ENCODE measurements at places on chromosomes 16 and 17.

GRCh38 chr16:53183442-53183841 lies 128.7 kb downstream of the CHD9 start:
- DNase-seq = no peak

GRCh38 chr17:81510785-81511553 lies 1.6 kb downstream of the ACTG1 start:
- no peak for DNase-seq

DNA sequence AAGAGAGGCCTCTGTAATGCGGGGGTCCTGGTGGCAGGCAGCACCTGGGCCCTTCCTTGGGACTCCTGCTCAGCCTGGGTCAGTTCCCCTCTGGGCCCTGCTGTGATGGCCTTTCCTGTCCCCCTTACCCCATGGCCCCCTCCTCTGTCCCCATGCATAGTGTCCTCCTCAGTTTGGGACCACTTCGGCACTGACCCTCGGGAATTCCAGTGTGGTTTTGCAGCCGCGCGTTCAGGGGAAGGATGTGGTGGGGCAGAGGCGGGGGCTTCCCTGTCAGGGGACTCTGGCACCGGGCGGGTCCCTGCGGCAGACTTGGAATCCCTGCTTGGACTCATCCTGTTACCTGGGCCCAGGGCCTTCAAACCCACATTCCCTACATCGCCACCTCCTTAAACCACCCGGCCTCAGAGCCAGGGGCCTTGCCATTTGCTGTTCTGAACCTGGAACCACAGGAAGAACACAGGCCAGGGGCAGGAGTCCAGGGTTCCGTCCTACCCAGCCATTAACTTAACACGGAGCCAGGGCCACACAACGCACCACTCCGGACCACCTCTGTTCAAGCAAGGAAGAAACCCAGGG lies 31.4 kb upstream of the EIF1 start:
- DNase-seq = no peak

- no peak for DNase-seq
Measured at GRCh38 chr16:11180489-11180888, 75.5 kb downstream of the SOCS1 start.

- no peak for DNase-seq
Measured at GRCh38 chr17:48207776-48208544, 100.4 kb downstream of the SNX11 start.

DNA sequence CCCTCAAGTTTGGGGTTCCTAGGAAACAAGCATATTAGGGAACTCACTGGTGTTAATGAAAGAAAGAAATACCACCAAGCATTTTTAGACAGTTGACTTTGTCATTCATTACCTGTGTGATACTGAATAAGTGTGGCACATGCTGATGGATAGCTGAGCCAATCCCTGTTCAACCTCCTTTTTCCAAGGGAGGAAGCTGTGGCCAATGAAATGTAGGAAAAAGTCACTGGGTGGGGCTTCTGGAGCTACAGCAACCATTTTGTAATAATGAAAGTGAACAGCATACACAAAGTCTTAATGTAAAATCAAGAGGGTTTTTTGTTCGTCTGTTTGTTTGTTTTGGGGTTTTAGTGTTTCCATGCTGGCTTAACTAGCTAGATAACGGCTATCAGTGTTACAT lies 254.3 kb upstream of the SALL1 start:
- DNase-seq = no peak

- no peak for DNase-seq
Measured at GRCh38 chr16:3060339-3061127, 4.9 kb upstream of the IL32 start.

DNA sequence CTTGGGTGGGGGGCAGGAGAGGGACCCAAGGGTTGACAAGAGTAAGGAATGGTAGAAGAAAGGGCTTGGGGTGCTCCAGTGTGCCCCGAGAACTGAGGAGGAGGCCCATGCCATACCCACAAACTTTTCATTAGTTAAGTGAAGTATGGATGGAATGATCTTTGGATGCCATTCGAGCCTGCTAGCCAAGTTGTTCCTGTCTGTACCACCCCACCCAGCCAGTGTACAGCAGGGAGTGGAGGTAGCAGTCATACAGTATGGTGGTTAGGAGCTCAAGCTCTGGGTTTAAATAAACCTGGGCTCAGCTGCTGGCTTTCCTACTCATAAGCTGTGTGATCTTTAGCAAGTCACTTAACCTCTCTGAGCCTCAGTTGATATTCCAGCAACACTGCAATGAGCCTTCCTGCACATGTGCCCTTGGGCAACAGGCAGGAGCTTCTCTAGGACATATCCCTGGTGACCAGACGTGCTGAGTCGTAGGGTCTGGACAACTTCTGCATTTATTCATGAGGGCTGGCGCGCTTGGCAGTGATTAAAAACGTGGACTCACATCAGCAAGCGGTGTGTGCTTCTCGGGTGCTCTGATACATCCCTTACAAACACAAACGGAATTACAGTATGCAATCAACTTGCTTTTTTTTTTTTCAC lies 22.9 kb downstream of the ITPRIPL2 start:
- no peak for DNase-seq

GRCh38 chr17:16915752-16916556 lies 56.0 kb downstream of the TNFRSF13B start:
- no peak for DNase-seq

GRCh38 chr16:28497861-28498599 lies 3.6 kb downstream of the APOBR start:
- no peak for DNase-seq

DNA sequence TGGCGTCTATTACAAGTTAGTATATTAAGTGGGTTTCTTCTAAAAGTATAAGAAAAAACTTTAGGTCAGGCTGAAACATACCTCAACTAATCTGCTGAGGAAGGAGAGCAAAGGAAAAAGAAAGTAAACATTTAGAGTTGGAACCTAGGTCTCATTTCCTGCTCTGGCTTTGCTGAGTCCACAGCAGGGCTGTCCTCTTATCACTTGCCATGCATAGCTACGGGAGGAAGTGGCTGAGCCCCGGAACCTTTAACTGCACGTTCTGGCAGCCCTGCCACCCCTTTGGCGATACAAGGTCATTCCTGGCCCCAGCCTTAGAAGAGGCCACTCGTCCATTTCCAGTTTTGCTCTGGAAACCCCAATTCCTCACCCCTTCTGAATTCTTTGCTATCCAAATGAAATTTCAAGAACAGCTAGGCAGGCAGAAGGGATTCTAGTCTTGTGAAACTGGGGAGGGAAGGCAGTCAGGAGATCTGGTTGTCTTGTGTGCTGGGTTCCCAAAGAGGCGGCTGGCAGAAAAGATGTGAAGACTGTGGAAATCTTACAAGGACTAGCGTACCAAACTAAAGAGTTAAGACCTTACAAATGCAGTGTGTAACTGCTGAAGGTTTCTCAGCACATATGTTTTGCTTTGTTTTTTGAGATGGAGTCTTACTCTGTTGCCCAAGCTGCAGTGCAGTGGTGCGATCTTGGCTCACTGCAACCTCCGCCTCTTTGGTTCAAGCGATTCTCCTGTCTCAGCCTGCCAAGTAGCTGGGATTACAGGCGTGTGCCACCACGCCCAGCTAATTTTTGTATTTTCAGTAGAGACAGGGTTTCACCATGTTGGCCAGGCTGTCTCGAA lies 19.1 kb downstream of the WIPI1 start:
- DNase-seq = no peak

DNA sequence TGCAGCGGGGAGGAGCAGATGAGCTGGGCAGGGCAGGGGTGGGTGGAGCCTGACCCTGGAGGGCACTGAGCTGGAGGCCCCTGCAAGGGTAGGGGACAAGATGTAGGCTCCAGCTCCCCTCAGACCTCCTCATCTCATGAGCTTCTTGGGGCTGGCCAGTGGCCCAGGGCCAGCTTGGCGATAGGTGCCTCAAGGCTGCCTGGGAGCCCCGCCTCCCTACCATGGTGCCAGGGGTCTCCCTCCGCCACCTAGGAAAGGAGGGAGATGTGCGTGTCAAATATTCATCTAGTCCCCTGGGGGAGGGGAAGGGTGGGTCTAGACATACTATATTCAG lies 3.9 kb downstream of the HIRIP3 start:
- no peak for DNase-seq

DNA sequence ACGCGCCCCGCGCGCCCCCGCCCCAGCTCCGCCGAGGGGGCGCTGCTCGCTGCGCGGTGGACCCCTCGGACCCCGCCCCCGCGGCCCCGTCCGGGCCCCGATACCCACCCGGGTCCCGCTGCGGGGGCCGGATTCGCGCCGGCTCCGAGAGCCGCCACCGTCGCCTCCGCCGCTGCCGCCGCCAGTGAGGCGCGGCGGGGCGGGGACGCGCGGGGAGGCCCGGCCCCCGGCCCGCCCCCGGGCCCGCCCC lies at the start of gene TBC1D16:
Gene TBC1D16 (minus strand): TSS at position 186 of the 250 bp plus-strand sequence. CDS start 22,325 bp downstream, outside the sequence.
- DNase-seq = no peak

DNA sequence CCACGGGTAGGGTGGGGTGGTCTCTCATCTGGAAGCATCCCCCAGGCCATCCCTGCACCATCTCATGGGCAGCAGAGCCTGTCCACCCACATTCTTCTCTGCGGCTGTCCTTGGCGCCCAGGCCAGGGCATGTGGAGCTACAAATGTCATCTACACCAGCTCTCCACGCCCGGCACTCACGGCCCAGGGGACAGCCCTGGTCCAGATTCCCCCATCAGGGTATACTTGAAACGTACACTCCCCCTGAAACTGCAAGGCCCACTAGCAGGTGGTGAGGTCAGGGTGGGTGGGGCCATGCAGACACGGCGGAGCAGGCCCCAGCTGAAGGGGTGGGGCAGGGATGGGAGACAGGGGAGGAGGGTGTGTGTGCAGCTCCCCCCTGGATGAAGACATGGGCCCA lies 3.2 kb upstream of the SOX8 start:
- no peak for DNase-seq

DNA sequence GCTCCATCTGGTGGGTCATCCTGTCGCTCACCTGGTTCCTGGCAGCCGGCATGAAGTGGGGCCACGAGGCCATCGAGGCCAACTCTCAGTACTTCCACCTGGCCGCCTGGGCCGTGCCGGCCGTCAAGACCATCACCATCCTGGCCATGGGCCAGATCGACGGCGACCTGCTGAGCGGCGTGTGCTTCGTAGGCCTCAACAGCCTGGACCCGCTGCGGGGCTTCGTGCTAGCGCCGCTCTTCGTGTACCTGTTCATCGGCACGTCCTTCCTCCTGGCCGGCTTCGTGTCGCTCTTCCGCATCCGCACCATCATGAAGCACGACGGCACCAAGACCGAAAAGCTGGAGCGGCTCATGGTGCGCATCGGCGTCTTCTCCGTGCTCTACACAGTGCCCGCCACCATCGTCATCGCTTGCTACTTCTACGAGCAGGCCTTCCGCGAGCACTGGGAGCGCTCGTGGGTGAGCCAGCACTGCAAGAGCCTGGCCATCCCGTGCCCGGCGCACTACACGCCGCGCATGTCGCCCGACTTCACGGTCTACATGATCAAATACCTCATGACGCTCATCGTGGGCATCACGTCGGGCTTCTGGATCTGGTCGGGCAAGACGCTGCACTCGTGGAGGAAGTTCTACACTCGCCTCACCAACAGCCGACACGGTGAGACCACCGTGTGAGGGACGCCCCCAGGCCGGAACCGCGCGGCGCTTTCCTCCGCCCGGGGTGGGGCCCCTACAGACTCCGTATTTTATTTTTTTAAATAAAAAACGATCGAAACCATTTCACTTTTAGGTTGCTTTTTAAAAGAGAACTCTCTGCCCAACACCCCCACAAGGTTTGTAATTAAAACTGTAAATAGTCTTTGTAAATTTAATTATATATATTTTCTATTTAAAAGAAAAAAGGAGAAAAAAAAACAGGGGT lies 1.7 kb downstream of the FZD2 start:
- DNase-seq = no peak

- DNase-seq = no peak
Measured at GRCh38 chr16:79698341-79698753, 97.8 kb upstream of the MAF start.

- no peak for DNase-seq
Measured at GRCh38 chr17:67107811-67108775, 63.7 kb downstream of the CACNG1 start.

Measured in activated CD4-positive, alpha-beta T cell treated with anti-CD3 and anti-CD28 coated beads, Interleukin-2, amount 50 U/mL, for 4 hours (primary cell).